Endothelial cell (in vitro differentiated cells): ENCODE measurements at places on chromosomes 16 and 17.
A peak's percentile ranks its signal among the peaks of the same experiment; 100 is the strongest.

DNA sequence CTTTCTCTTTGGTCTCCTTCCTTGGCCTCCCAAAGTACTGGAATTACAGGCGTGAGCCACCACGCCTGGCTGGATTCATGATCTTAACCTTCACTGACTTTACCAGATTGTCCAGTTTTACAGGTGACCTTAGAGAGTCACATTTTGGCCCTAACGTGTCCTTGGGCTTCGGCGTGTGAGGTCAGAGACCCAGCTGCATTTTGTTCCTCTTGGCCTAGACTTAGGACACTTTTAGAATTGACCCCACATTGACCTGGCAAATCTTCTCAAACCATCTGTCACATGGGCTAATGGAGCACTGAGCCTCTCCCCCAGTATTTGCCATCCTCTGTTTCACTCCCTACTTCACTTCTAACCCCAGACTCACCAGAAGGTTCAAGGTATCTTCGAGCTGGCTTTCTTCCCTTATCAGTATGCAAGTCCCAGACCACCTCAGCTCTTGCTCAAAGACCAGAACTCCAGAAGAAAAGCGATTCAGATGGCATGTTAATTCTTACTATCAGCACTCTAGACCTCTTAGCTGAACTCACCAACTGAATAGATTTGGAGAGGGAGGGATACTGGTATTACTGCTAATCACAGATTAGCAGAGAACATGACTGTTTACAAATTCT, 1.7 kb upstream of the CYTH1 start:
- peak overlapping the region; percentile 19 for H3K27ac ChIP-seq
- DNase-seq = no peak
- H3K4me3 ChIP-seq = peak overlapping the region; percentile 58
- H3K27me3 ChIP-seq = peaks cover 11% of the 10 kb centered on the region

DNA sequence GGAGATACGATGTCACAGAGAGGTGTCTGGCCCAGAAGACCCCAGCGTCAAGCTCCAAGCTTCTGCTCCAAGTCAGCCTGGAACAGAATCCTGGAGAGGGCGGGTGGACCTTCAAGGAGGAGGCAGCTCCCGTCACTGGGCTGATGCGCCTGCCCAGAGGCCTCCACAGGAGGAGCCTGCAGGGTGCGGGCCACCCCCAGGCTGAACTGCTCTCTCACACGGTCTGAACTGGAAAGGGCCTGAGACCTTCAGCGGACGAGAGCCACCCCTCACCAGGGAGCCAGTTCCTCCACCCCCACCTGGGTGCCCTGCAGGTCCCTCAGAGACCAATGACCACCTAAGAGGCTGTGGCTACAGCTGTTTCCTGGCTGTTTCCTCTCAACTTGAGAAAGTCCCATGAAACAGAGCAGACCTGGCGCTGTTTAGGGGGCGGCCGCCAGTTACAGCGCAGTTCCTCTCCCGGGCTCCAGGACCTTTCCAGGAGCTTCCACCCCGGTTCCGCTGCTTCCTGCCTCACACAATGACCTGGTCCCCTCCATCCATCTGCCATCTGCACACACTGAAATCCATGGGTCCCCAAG, 36.0 kb upstream of the KLHDC4 start:
- H3K27me3 ChIP-seq = peaks cover 6% of the 10 kb centered on the region
- DNase-seq = no peak
- H3K27ac ChIP-seq = no peak overlapping the region
- no peak overlapping the region for H3K4me3 ChIP-seq
- H3K4me1 ChIP-seq = no peaks in the 10 kb centered on the region

DNA sequence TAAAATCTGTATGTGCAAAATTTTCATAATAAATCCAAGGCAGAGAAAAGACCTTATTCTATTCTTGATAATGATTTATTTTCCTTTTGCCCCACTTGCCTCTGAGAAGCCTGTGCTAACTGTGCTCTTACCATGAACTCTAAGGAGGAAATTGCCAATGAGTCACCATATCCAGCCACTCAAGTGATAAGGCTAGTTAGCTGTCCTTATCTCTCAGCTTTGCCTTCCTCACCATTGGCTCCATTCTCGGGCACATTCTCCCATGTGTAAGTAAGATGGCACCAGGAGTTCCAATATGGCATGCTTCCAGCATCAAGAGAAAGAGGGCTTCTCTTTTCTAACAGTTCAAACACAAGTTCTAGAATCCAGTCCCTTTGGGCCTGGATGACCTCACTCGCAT, 142.4 kb downstream of the TOX3 start:
- H3K4me3 ChIP-seq = no peak overlapping the region
- H3K4me1 ChIP-seq = no peaks in the 10 kb centered on the region
- no peak overlapping the region for H3K27ac ChIP-seq
- DNase-seq = no peak
- H3K36me3 ChIP-seq = no peaks in the 10 kb centered on the region
- peaks cover 2% of the 10 kb centered on the region for H3K27me3 ChIP-seq

- DNase-seq = peak; percentile 67
- H3K27ac ChIP-seq = no peak overlapping the region
- H3K4me3 ChIP-seq = no peak overlapping the region
- no peaks in the 10 kb centered on the region for H3K36me3 ChIP-seq
- peaks cover 11% of the 10 kb centered on the region for H3K27me3 ChIP-seq
These were observed 4.0 kb upstream of the ABCC3 start for GRCh38 chr17:50630524-50631194.
